ENCODE measurements at places on chromosomes 11 and 22.

DNA sequence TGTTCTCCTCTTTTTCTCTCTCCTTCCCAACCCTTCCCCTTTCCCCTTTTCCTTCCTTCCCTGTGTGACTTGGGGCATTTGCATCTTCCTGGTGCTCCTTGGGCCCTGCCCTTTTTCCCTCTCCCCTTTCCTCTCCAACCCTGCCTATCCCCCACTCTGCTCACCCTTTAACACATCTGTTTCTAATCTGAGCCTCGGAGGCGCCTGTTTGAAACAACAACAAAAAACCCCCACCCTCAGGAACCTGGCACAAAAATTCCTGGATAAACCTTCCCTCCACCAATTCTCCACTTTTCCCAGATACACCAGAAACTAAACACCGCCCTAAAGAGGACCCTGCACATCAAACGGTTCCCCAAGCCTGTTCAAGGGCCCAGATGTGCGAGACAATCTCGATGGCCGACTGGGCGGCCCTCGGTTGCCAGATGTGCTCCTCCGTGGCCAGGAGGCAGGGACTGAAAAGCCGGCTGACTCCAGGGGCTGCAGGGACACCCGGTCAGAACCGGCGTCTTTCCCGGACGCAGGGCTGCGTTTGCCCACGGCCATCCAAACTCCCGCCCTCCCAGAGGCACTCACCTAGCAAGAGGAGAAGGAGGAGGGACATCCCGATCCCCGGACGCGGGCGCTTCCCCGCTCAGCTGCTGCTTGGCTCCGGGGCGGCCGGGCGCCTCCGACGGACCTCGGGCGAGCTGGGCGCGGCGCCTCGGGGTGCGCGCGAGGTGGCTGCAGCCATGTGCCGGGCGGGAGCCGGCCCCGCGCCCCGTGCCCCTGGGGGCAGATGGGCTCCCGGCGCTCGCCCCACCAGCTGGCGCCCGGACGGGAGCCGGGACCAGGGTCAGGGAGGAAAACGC is 486 bp downstream of the CLMP start:
- DNase-seq, result no peak

GRCh38 chr11:49213026-49213560 is 4.7 kb upstream of the FOLH1 start:
- DNase-seq, result no peak

GRCh38 chr11:27773884-27774283 is 73.6 kb upstream of the BDNF start:
- DNase-seq, result no peak

DNA sequence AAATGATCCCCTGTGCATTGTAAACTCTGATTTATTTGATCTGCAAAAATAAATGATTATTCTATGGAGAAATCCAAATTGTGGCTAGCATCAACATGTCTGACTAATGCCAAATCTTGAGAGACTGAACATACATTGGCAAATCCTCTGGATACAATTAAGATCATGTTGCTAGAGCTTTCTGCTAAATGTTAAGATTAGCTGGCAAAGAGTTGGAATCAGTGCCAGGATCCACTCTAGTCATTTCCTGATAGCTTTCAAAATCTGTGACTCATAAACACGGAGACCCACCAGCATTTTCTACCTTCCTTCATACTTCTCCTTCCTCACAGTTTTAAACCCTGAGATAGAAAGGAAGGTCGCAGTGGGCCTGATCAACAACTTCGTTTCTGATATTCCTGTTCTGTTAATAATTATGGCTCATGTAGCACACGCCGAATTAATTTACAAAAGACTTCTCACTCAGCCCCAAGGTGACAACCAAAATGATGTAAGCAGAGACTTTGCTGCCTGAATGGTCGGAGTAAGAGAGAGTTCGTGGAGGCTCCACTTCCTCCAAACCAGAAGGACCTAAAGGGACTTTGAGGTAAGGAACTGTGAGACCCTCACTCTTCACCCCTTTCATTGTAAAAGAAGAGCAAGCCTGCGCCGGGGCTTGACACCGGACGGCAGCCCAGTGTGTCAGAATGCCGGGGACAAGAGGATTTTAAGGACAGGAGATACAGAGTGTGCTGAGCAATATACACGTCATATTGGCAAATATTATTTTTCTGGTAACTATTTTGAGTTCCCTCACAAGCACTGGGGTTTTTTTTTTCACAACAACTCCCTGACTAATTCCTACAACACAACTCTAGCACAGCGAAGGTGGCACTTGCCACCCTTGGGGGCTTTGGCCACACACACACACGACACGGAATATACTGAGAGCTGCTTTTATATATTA is 42.0 kb downstream of the SERPINH1 start:
- DNase-seq, result no peak

DNA sequence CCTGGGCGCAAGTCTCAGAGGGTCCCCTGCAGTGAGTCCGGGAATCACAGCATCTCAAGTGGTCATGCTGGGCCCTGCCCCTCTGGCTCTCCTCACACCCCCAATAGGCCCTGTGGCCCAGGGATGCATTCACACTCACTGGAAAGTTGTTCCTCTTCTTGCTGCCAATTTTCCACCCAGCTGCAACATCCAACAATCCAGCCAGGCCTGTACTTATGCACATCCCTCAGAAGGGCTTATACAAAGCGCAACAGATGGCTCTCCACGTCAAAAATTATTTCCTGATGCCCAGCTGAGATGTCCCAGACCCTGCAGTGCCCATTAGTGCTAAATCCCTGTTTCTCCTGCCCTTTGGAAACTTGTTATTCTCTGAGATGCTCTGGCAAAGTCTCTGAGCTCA is 407.8 kb upstream of the NARS2 start:
- no peak for DNase-seq

- DNase-seq, result peak; percentile 49
Measured at GRCh38 chr11:122367809-122368231, 251.8 kb upstream of the BLID start.

- DNase-seq, result no peak
Measured at GRCh38 chr11:78653294-78653909, 78.7 kb upstream of the NARS2 start.
